ENCODE measurements at places on chromosomes 5 and 9. TPM values are rescaled to one million over a fixed set of nuclear protein-coding genes. Genes with fewer than 3 reads are reported as not detected.

Gene MEGF10
- total RNA-seq: 0.29 TPM

Gene KIAA1958
- total RNA-seq: 4.5 TPM

GRCh38 chr5:119022773-119023172 lies 34.4 kb upstream of the DTWD2 start:
- DNase-seq: no peak

DNA sequence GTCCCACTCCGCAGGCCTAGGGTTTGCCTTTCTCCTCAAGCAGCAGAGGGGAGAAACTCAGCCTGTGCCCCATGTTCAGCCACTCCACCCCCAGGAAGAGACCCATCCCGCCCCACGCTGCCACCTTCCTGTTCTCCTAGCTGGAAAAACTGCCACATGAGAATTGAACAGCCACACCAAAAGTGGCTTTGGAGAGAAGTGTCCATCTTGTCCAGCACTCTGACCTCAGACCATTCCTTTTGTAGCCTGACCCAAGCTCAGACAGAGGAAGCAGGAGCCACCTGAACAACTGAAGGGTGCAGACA lies 8.3 kb upstream of the SLC25A48 start:
- peak; percentile 66 for DNase-seq

- peak; percentile 68 for DNase-seq
These were observed 15.2 kb upstream of the NEK6 start for GRCh38 chr9:124242331-124243194.

GRCh38 chr5:156359476-156359875 lies 32.5 kb downstream of the SGCD start:
- no peak for DNase-seq

DNA sequence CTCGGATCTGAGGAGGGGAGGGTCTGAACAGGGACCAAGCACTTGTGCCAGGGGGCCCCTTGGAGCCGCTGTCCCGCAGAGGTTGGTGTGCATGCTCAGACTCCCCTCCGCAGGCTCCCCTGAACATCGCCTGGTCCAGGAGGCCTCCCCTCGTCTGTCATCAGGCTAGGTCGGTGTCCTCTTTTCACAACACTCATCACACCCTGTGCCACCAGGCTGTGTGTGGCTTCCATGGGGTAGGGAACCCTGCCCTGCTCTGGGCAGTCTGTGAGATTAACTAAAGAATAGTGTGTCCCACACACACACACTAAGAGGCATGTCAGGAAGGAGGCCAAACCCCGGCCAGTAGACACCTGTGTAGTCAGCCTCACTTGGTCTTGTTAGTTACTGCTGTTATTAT lies 119.3 kb downstream of the C5orf15 start:
- DNase-seq: no peak

DNA sequence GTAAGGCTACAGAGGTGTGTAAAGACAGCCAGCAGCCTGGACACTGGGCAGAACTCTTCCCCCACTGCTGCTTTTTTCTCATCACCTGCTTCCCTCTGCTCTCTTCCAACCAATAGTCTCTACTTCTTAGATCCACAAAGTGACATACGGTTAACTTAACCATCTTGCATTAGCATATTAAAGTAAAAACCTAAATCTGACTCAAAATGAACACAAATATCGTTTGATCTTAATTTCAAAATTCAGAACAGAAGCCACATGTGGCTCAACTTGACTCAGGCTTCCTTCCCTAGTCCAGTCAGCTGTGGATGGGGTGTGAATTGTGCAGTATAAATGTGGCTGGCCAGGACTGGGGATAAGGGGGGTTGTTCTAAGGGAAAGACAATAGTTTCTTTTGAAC lies 114.3 kb downstream of the STARD4 start:
- no peak for DNase-seq

GRCh38 chr5:9282211-9282610 lies 263.7 kb downstream of the SEMA5A start:
- no peak for DNase-seq

DNA sequence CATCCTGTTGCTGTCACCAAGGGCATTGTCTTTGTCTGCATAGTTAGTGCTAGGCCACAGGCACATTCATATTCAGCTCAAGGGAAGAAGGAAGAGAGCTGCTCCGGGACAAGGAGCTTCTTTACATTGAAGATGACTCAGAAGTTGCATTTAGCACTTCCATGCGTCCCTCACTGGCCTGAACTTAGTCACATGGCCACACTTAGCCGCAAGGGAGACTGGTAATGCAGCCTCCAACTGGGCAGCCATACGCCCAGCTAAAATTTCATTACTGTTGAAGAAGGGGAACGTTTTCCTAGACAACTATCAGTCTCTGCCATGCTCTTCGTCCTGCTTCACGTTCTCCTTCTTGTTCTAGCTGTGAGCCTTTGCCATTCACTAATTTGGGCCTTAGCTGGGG lies 20.0 kb downstream of the ACTL7B start:
- DNase-seq: no peak
